ENCODE measurements at places on chromosomes 7 and 10.

DNA sequence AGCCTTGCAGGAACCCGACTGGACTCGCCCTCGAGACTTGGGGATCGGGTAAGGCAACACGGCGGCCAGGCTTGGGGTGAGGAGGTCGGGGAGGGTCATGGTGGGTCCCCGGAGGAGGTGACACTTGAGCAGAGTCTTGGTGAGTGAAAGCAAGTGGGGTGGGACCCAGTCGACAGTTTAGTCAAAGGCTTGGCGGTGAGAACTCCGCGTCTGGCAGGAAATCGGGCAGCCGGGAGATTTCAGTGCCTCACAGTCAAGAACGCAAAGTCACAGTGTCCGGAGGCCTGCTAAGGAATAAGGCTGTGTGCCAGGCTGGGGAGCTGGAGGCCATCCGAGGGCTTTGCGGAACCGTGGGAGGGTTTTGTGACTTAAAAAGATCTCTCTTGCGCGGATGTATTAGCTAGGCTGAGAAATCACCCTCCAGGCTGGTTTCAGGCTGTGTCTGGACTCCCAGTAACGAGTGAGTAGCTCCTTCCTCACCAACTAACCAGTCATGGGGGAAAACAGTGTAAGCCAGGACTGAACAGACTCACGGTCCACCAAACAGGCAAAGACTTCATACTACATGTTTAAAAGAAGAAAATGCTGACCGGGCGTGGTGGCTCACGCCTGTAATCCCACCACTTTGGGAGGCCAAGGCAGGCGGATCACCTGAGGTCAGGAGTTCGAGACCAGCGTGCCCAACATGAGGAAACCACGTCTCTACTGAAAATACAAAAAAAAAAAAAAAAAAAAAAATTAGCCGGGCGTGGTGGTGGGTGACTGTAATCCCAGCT is 613 bp downstream of the AP5Z1 start:
- no peak for DNase-seq

DNA sequence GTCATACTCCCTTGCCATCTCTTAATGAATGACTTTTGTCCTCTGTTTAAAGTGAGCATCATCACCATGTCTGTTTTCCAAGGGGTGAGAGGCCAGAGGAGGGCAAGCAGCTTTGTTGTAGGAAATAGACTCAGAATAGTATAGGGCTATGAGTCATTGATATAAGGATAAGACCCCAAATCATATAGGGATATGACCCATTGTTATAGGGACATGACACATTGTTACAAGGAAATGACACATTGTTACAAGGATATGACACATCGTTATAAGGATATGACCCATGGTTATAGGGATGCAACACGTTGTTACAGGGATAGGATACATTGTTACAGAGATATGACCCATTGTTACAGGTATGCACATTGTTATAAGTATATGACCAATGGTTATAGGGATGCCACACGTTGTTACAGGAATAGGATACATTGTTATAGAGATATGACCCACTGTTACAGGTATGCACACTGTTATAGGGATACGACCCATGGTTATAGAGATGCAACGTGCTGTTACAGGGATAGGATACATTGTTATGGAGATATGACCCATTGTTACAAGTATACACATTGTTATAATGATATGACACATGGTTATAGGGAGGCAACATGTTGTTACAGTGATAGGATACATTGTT is 311.1 kb upstream of the ADARB2 start:
- DNase-seq = no peak

GRCh38 chr7:152402384-152403250 is 33.2 kb downstream of the KMT2C start:
- no peak for DNase-seq

DNA sequence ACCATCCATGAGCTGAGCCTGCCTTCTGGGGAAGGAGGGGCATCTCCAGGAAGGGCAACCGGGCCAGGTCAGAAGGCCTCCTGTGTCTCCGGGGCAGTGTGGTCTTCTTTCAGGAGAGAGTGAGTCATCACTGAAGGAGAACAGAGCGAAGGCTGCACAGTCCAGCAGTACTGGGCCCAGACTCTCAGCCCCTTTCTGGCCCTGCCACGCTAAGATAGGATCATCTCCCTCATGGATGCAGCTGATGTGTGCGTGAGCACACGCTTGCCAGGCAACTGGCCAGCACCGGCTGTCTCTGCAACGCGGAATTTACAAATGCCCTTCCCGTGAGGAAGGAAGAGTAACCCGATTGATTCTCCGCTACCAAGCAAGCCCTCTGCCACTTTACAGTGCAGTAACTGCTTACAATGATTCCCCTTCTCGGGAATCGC is 328.2 kb downstream of the TNS3 start:
- no peak for DNase-seq

DNA sequence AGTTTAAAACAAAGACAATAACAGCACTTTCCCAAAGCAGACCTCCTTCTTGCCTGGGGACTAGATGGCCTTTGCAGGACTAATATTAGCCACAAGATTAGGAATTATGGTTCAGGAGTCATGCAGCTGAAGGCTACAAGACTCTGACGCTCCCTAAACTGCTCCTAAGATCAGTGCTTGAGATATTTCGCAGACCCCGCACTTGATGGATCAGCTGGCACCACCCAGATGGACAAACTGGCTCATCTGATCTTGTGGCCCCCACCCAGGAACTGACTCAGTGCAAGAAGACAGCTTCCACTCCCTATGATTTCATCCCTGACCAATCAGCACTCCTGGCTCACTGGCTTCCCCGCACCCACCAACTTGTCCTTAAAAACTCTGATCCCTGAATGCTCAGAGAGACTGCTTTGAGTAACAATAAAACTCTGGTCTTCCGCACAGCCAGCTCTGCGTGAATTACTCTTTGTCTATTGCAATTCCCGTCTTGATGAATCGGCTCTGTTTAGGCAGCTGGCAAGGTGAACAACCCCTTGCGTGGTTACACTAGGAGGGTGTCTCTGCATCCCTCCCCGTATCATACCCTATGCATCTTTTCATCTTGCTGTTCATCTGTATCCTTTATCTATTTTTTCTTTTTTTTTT is 26.9 kb upstream of the NRBF2 start:
- DNase-seq = no peak

DNA sequence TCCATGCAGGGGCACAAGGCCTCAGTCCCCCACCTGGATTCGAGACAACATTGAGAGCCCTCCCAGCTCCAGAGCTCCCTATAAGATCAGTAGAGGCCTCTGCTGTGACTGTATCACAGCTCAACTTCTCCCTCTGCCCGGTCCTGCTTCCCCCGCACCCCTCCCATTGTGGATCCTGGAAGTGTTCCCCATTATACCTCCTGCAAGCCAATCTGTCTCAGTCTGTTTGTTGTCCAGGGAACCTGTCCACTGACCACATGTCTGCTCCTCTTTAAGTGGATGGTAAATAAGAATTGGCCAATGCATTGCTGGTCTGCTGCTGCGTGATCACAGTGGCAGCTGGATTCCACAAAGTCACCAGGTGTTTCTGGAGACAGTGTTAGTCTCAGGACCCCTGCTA is 259.7 kb upstream of the HABP2 start:
- DNase-seq = no peak

- DNase-seq = no peak
Observed at GRCh38 chr7:91927912-91928311, 12.8 kb upstream of the AKAP9 start.

- DNase-seq = no peak
Observed at GRCh38 chr10:98391065-98391464, 23.9 kb downstream of the PYROXD2 start.

GRCh38 chr10:79380946-79381721 is 33.9 kb downstream of the PPIF start:
- DNase-seq = no peak
